ENCODE measurements at places on chromosomes 6 and 20.

GRCh38 chr6:108565893-108566292 lies 5.2 kb downstream of the FOXO3 start:
- no peak for DNase-seq

GRCh38 chr20:8867038-8867740 lies 201.7 kb upstream of the PLCB4 start:
- DNase-seq: no peak

- DNase-seq: no peak
Measured at GRCh38 chr20:62363920-62364851, 2.9 kb downstream of the LAMA5 start.

DNA sequence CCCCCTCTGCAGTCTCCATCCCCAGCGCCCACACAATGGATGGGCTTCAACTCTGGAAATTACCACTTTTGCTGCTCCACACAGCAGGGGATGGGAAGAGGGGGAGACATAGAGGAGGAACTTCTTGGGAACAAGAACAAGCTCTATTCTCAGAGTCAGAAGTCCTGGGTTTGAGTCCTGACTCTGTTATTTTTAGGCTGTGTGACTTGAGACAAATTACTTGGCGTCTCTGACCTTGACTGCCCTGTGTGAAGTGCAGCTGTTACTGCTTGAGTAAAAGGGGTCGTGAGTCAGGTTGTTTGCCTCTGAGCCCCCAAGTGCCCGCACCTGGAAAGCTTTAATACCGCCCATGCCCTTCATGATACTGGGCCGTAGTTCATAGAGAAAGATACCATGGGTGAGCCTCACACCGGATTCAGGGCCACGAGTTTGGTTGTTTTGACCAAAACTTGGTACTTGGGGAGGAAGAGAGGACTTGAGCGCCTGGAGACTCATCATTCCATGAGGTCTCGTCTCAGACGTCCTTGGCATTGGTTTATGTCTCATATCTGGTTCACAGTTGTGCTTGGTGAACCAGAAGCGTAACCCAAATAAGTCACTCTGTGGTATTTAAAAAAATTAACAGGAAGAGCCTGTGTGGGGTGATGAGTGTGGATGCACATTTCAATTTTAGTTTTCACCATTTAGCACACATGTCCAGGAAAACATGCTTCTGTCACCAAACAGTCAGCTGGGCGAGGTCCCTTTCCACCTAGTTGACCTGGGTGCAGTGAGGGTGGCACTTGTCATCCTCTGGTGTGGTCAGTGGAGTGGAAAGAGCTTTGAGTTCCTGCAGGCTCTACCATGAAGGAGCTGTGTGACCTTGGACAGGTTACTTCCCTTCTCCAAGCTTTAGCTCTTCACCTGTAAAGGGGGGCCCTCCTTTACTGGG lies 75.6 kb downstream of the CDC5L start:
- DNase-seq: no peak

GRCh38 chr20:10780901-10781300 lies 107.1 kb upstream of the JAG1 start:
- DNase-seq: no peak

GRCh38 chr6:35401514-35401913 lies 50.6 kb upstream of the FANCE start:
- no peak for DNase-seq
